ENCODE measurements at places on chromosomes 5 and 9.

- no peak for DNase-seq
Observed at GRCh38 chr5:79898611-79899010, 92.5 kb downstream of the MTX3 start.

DNA sequence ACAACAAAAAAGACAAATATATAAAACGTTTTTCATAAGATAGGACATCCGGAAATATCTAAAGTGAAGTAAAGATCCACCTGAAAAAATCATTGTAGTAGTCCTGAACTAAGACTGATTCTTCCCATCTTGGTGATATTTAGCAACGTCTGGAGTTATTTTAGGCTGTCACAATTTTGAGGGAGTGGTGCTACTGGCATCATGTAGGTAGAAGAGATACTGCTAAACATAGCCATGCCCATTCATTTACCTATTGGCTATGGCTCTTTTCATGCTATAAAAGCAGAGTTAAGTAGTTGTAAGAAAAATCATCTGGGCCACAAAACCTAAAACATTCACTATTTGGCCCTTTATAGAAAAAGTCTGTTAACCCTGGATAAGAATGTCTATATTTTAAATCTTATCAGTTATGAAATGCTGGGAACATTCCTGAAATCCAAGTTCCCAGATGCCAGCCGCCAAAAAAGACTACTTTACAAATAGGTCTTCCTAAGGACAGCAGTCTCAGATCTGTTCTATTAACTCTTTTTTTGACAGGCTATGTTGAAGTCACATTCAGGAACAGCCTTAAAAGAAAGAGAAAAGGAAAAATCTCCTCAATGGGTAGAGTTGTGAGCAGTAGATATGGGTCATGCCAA, 27.0 kb downstream of the RAPGEF6 start:
- DNase-seq, result no peak

DNA sequence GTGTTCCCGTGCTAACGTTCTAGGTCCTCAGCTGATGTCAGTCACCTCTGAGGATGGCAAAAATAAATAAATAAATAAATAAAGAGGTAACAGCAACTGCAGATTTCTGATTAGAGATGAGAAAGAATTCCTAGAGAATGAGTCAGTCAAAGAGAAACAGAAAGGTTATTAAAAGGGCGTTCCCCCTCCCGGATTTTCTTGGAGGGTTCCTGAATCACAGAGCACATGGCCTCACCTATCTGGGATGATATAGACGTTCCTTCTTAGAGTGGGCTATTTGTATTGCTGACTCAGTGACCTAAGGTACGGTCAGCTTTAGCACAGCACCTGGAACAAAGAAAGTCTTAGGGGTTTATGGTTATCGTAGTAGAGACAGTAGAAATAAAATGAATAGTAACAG, 30.6 kb downstream of the HTR4 start:
- DNase-seq, result no peak

- no peak for DNase-seq
Observed at GRCh38 chr5:108271127-108271526, 110.8 kb downstream of the FBXL17 start.

DNA sequence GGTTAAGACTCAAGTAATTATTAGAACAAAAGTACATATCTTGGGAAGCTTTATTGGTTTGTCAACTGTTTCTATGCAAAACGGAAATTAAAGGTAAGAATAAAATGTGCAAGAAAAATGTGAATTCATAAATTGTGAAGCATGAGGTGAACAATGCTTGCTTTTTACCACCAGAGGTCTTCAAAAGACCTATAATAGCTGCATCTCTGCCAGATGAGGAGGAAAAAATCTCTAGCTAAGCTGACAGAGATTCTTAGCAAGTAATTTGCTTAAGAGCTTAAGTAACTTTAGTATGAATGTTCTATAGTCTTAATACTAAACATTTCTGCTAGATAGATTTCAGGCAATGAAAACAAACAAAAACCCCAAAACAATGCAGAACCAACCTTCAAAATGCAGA, 54.1 kb downstream of the MRPS30 start:
- no peak for DNase-seq

GRCh38 chr5:124752854-124753720, 6.6 kb upstream of the ZNF608 start:
- DNase-seq, result no peak

DNA sequence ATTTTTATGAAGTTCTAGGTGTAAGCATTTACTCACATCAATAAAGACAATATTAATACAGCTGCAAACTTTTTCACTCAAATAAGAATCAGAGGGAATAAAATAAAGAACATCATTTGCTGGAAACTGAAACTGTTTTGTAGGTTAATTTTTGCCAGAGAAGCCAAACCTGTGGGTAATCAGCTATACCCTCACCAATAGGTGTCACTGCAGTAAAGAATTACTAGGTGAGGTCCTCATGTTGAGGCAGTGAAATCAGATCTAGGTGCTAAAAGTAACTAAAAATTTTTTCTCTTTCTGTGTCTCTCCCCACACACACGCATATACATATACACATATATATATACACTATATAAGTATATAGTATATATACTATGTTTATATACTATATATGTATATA, 1016.3 kb upstream of the SEMA6A start:
- no peak for DNase-seq

GRCh38 chr5:172773481-172774469, 2.8 kb upstream of the DUSP1 start:
- DNase-seq, result no peak

GRCh38 chr5:177496070-177496726, 1.2 kb downstream of the PDLIM7 start:
- DNase-seq, result no peak

DNA sequence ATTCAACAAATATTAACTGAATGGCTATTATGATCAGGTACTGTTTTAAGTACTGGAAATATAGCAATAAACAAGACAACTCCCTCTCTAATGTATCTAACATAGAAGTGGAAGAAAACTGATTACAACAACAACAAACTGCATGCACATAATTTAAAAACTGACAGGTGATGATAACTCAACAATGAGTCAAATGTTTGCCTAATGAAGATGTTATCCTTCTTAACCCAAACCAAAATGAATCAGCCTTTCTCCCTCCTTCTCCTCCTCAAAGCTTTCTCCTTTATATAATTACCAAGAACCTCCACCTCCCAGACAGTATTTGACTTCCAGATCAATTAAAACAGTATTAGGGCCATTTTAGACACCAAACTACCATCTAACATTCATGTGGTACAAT, 49.3 kb downstream of the RICTOR start:
- DNase-seq, result no peak

- no peak for DNase-seq
Observed at GRCh38 chr9:108271646-108272348, 584.0 kb downstream of the ACTL7B start.

Data from stimulated activated CD4-positive, alpha-beta T cell treated with anti-CD3 and anti-CD28 coated beads, Interleukin-1b, Interleukin-23, amount 100 ng/mL, for 1 hour (primary cell).